Mononuclear cell (primary cell): ENCODE measurements at places on chromosomes 7 and 10. TPM values are rescaled to one million over a fixed set of nuclear protein-coding genes. Genes with fewer than 3 reads are reported as not detected.

Gene OR6B1
- under 0.01 TPM for total RNA-seq

Gene BLNK
- total RNA-seq: 3.6 TPM

Gene PILRB
- 26.6 TPM for total RNA-seq

Gene TSPAN33
- total RNA-seq: 38.0 TPM

Gene ZNF479
- total RNA-seq: 0.10 TPM

Gene TMEM273
- total RNA-seq: 3.5 TPM

Gene GIMAP5
- 102 TPM for total RNA-seq

Gene PHYHIPL
- total RNA-seq: 0.10 TPM

Gene CALML3
- not detected for total RNA-seq

Gene NUTM2B
- total RNA-seq: 0.63 TPM

Gene GHRHR
- total RNA-seq: not detected

Gene SYT15B
- total RNA-seq: 0.10 TPM

Gene SAMD9L
- total RNA-seq: 13.2 TPM

Gene KCNMA1
- 0.42 TPM for total RNA-seq

Gene SNCG
- total RNA-seq: not detected

Gene PPA1
- total RNA-seq: 133 TPM

Gene ZNF467
- total RNA-seq: 6.8 TPM

Gene MICU1
- total RNA-seq: 25.5 TPM

Gene NRF1
- 34.5 TPM for total RNA-seq

Gene FLNC
- total RNA-seq: under 0.01 TPM

Gene FZD1
- 3.6 TPM for total RNA-seq

Gene C7orf57
- total RNA-seq: not detected

Gene CYP26C1
- not detected for total RNA-seq

Gene TMEM196
- not detected for total RNA-seq

Gene ITIH5
- 0.10 TPM for total RNA-seq

Gene NEUROG3
- total RNA-seq: not detected

Gene ARHGEF35
- total RNA-seq: 1.2 TPM

Gene MTURN
- total RNA-seq: 40.7 TPM

Gene MALRD1
- total RNA-seq: not detected

Gene RALA
- total RNA-seq: 10.6 TPM

Gene PAXIP1
- total RNA-seq: 6.3 TPM

Gene OR2A42
- total RNA-seq: 0.10 TPM

Gene VIPR2
- 0.31 TPM for total RNA-seq

Gene PAPOLB
- not detected for total RNA-seq

Gene CDCA7L
- total RNA-seq: 19.8 TPM

Gene GIMAP2
- total RNA-seq: 159 TPM

Gene CLEC5A
- total RNA-seq: 3.6 TPM

Gene SYNPO2L
- 0.10 TPM for total RNA-seq

Gene CDHR1
- total RNA-seq: 0.31 TPM

Gene OR9A2
- not detected for total RNA-seq

Gene SLC39A12
- total RNA-seq: not detected

Gene TFPI2
- total RNA-seq: not detected

Gene LIPN
- 3.0 TPM for total RNA-seq
